ENCODE measurements at places on chromosomes 16 and 17. TPM values are rescaled to one million over a fixed set of nuclear protein-coding genes. Genes with fewer than 3 reads are reported as not detected.

DNA sequence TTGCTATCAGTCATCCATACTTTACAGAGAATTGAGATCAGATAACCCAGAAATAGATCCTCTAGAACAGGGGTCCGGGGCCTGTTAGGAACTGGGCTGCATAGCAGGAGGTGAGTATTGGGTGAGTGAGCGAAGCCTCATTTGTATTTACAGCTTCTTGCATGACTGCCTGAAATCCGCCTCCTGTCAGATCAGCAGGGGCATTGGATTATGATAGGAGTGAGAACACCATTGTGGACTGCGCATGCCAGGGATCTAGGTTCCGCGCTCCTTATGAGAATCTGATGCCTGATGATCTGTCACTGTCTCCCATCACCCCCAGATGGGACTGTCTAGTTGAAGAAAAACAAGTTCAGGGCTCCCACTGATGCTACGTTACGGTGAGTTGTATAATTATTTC is 13.0 kb upstream of the SCIMP start:
- no peaks in the 10 kb centered on the region for H3K27me3 ChIP-seq
- DNase-seq = no peak
- no peak overlapping the region for H3K27ac ChIP-seq

DNA sequence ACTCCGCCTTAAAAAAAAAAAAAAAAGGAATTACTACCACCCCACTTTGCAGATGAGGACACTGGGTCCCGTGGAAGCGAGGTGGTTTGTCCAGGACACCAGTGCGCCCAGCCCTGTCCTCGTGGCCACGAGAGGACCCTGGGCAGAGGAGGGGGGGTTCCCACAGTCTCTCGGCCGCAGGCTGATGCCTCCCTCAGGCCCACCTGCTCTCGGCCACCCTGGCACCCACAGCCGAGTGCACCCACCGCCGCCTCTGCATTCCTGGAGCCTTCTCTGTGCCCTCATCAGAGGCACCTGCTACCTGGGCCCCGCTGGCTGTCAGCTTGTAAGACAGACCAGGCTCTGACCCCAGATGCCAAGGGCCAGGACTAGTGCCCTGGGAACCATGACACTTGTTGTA is 28.1 kb upstream of the PVALEF start:
- no peak overlapping the region for H3K4me3 ChIP-seq
- H3K27ac ChIP-seq = no peak overlapping the region
- H3K4me1 ChIP-seq = no peaks in the 10 kb centered on the region
- H3K27me3 ChIP-seq = no peaks in the 10 kb centered on the region

GRCh38 chr17:80053102-80053501 is 16.7 kb downstream of the CCDC40 start:
- H3K4me3 ChIP-seq = no peak overlapping the region
- H3K36me3 ChIP-seq = no peaks in the 10 kb centered on the region
- no peak for DNase-seq
- H3K4me1 ChIP-seq = no peaks in the 10 kb centered on the region
- no peaks in the 10 kb centered on the region for H3K27me3 ChIP-seq
- no peak overlapping the region for H3K27ac ChIP-seq

- no peak for DNase-seq
- no peak overlapping the region for H3K27ac ChIP-seq
- no peak overlapping the region for H3K4me3 ChIP-seq
- no peaks in the 10 kb centered on the region for H3K27me3 ChIP-seq
- H3K4me1 ChIP-seq = no peaks in the 10 kb centered on the region
Observed at GRCh38 chr17:4719684-4720221, 9.3 kb downstream of the ARRB2 start.

DNA sequence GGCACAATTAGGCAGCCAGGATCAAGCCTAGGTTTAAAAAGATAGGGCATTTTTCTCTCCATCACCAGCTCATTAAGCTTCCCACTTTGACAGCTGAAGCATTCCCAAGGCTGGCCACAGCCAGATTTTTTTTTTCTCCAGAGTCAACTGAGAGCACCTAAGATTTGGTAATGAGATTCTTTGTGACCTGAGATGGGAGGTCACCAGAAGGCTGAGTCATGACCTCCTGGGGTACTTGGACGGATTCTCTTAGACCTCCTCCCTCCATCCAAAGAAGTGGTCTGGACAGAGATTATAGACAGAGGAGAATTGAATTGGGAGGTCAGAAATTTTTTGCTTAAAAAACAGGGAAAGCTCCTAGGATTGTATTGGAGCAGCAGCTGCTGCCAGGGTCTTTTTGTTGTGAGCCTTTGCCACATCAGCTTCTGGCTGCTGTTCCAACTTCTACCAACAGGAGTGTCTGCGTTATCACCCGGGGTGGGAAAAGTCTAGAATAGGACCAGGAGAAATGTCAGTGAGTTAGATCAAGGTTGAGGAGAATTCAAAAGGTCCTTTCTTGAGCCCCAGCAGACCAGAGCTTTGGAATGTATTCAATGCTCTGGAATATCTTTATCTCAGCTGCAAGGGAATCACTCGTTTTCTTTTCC is 221.2 kb upstream of the N4BP1 start:
- no peaks in the 10 kb centered on the region for H3K36me3 ChIP-seq
- H3K27me3 ChIP-seq = no peaks in the 10 kb centered on the region
- H3K4me3 ChIP-seq = no peak overlapping the region

GRCh38 chr17:68238164-68238870 is 9.5 kb upstream of the AMZ2 start:
- H3K36me3 ChIP-seq = no peaks in the 10 kb centered on the region
- no peaks in the 10 kb centered on the region for H3K4me1 ChIP-seq
- no peak overlapping the region for H3K4me3 ChIP-seq
- H3K27me3 ChIP-seq = no peaks in the 10 kb centered on the region
- H3K27ac ChIP-seq = peak overlapping the region; percentile 46
- no peak for DNase-seq

DNA sequence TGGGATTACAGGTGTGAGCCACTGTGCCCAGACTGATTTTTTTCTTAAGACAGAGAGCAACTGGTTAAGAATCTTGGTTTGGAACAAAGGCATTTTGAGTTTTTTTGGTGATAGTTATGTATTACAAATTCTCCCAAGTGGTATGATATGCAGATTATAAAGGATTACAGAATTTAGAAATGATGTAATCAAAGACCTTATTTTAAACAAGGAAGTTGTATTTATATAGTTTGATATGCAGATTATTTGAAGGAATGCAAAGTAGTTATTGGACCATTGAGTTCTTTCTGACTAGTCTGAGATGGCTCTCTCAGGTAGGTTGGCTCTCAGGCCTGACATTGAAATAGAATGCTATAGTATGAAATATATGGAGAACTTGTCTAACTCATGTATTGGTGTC is 34.9 kb downstream of the AATF start:
- no peaks in the 10 kb centered on the region for H3K36me3 ChIP-seq
- DNase-seq = no peak
- H3K4me3 ChIP-seq = no peak overlapping the region
- no peak overlapping the region for H3K27ac ChIP-seq

GRCh38 chr17:58005728-58006559 is 1.1 kb downstream of the SRSF1 start:
- no peaks in the 10 kb centered on the region for H3K36me3 ChIP-seq
- DNase-seq = no peak
- H3K4me3 ChIP-seq = peak overlapping the region; percentile 96
- H3K27ac ChIP-seq = peak overlapping the region; percentile 100

DNA sequence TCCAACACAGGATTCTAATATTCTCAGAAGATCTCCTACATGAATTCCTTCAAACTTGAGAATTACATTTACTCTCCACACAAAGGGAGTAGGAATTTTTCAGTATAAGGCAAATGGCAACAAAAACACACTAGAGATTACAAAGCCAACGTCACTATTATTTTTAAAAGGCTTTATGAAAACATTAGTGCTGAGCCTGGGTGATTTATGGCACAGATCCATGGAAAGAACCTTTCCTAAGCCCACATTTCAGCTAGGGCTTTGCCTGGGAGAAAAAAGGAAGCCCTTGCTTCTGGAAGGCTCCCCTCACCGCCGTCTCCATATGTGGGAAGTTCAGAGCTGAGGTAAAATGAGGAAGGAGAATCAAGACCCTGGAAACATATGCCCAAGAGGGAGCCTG is 499.4 kb upstream of the HSBP1 start:
- H3K27ac ChIP-seq = no peak overlapping the region
- no peak for DNase-seq
- H3K36me3 ChIP-seq = no peaks in the 10 kb centered on the region
- H3K27me3 ChIP-seq = no peaks in the 10 kb centered on the region
- no peaks in the 10 kb centered on the region for H3K4me1 ChIP-seq

- no peak overlapping the region for H3K4me3 ChIP-seq
- H3K27ac ChIP-seq = no peak overlapping the region
Observed at GRCh38 chr16:73547552-73548403, 499.9 kb upstream of the ZFHX3 start.

DNA sequence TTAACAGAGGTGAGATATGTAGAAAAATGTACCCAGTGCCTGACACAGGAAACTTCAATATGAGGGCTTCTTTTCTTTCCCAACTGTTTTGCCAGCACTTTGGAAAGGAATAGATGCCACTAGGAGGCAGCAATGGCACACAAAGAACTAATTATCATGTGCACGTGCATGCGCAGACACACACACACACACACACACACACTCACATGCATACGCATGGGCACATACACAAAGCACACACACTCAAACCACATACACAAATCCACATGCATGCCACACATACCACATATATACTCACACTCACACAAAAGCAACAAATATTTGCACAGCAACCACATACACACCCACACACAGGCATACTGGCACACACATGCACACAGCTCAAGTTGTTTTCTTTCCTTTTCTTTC is 8.8 kb upstream of the CEP112 start:
- H3K36me3 ChIP-seq = no peaks in the 10 kb centered on the region
- no peak overlapping the region for H3K27ac ChIP-seq
- DNase-seq = no peak
- H3K4me1 ChIP-seq = no peaks in the 10 kb centered on the region
- no peak overlapping the region for H3K4me3 ChIP-seq

The SLC52A1 gene
- 0.32 TPM for total RNA-seq

The RPL27 gene
- 1,958 TPM for total RNA-seq

The ADAD2 gene
- 0.15 TPM for total RNA-seq

The SLC16A6 gene
- 4.1 TPM for total RNA-seq

The PIPOX gene
- total RNA-seq = 2.9 TPM

The ZNF385C gene
- 0.48 TPM for total RNA-seq

The CRYBA1 gene
- not detected for total RNA-seq
